ENCODE measurements at places on chromosomes 3 and 15.

DNA sequence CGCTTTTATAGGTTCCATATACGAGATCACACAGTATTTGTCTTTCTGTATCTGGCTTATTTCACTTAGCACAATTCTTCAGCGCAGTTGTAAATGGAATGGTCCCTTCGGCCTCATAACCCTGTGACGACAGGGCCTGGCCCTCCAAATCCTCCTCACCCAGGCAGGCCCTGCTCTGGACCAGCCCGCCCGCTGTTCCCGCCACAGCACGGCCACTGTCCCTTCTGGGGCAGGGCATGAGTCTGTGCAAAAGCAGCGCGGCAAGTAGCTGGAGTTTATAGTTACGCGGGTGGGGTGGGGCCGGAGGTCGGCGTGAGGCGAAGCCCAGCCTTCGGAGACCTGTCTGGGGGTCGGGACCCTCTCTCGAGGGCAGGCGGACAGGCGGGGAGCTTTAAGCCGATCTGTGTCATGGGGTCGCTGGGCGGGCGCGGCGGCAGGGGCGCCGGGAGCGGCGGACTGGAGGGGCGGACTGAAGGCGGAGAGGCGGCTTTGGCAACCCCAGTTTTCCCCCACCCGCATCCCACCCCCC is 543 bp downstream of the ARPIN start:
- peak; percentile 13 for DNase-seq

GRCh38 chr15:47366884-47367283 is 350.4 kb upstream of the SEMA6D start:
- no peak for DNase-seq

- DNase-seq = peak; percentile 55
These were observed 52.8 kb downstream of the PLXNA1 start for GRCh38 chr3:127035677-127036076.

DNA sequence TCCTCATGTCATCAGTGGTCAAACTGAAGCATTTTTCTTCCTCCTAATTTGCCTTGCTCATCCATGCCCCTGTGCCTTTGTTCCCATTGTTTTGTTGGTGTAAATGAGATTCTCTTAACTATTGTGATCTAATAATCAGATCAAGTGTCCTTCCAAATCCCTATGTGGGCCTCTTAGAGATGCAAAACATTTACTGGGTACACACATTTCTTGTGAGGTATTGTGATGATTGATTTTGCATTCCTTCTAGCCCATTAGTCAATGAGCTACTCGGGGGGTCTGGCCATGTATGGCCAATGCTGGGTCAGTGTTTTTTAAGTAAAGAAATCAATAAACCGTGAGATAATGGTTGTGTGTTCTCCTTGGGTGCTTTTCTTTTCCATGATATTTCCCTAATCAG is 580.4 kb downstream of the VGLL3 start:
- DNase-seq = no peak

- no peak for DNase-seq
These were observed 25.2 kb downstream of the CEP152 start for GRCh38 chr15:48785712-48786111.

DNA sequence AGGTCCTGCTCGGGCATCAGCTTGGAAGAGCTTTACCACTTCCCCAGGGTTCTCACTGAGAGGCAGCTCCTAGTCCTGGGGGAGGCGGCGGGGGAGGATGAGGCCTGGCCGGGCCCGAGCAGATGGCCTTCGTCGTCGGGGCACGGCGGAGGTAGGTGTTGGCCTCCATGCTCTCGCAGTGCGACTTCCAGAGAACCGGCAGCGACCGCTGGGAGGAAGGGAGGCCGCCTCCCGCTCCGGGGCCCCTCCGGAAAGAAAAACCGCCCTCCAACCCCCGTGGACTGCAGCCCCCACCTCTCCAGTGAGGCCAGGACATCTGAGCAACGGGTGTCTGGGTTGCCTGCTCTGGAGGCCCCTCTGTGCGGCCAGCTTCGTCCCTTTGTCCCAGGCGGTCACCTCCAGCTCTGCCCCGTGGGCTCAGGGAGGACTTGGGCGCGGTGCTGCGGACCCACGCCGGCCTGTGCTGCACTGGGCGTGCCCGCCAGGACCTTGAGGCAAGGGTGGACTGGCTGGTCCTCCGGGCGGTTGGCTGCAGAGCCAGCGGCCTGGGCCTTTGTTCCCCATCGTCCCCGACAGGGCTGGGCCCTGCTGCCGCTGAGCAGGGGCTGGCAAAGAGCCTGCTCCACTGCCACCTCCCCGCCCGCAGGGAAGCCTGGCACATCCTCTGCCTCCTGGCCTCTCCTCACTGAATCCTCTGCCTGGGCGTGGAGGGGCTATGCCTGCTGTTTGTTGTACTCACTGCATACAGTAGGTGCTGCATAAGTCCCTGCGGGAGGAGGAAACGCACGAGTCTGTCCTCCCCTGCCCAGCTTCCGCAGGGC is 13.6 kb upstream of the GP9 start:
- no peak for DNase-seq

- no peak for DNase-seq
These were observed 508.5 kb downstream of the GABRG3 start for GRCh38 chr15:27479296-27480140.

DNA sequence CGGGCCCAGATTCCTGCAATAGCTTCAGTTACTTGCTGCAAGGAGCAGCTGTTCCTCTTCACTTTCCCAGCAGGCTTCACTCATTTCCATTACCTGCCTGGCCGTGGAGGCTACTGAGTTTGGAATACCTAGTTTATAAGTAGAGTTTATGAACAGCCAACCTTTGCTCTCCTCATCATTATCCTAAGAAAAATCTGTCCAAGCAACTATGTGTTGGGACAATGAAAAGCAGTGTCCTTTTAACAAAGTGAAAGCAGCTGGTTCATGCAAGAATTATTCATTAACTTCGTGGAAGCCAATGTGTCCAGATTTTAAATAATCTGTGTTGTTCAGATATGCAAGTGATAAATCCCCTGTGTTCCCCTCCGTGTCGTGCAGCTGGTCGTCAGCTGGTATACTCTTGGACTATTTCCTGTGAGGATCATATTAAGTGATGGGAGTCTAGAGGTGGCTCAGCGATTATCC is 39.3 kb upstream of the SSR3 start:
- DNase-seq = no peak

DNA sequence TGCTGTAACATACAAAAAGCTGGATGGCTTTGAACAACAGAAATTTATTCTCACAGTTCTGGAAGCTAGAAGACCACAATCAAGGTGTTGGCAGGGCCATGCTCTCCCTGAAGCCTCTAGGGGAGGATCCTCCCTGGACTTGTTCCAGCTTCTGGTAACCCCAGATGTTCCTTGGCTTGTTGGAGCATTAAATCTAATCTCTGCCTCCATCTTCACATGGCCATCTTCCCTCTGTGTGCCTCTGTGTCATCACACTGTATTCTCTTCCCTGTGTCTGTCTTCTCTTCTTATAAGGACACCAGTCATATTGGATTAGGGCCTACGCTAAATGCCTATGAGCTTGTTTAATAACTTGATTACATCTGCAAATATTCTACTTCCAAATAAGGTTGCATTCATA is 109.5 kb downstream of the STAG1 start:
- DNase-seq = no peak

DNA sequence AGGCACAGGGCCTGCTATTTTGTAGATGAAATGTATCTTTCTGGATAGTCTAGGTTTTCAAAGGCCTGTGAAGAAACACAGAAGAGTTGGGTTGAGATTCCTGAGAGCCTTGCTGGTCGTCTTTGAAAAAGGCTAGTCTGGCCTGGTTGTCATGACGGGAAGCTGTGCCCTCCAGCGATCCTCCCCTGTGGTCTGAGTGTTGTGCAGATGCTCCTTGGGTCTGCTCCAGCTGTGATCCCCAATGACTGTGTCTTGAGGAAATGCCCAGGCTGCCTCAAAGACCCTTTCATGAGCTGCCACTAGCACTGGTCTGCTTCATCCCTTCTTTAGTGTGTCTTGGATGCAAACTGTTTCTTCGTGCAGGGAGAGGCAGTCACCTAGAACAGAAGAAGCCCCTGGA is 111.0 kb upstream of the SYNPR start:
- no peak for DNase-seq

DNA sequence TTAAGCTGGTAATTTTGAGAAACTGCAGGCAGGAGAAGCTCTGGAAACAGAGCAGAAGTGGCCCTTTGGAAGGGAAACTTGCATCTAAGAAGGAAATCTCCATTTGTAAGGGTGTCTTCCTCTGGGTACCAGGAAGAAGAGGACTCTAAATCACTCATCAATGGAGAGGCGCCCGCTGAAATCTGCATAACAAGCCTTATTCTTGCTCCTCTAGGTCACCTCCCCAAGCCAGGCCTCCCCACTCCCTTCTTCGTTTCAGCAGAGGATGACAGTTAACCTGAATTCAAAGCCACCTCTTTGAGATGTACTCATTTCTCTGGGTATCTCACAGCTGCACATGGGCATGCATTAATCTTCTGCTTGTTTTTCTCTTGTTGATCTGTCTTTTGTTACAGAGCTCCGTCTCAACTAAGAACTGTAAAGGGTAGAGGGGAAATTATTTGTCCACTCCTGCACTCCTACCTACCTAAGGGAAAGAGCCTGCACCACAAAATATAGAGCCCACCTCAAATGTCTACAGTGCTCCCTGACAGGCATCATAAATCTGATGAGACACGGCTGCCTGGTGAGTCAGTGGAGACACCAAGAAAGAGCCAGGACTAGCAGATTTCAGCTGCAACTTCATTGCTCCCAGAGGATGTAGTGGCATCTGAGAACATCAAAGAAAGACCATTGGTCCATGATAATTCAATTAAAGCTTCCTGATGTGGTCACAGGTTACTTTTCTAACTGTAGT is 51.5 kb downstream of the GABRB3 start:
- DNase-seq = no peak

- DNase-seq = no peak
These were observed 90.7 kb downstream of the ZBBX start for GRCh38 chr3:167289435-167289834.

DNA sequence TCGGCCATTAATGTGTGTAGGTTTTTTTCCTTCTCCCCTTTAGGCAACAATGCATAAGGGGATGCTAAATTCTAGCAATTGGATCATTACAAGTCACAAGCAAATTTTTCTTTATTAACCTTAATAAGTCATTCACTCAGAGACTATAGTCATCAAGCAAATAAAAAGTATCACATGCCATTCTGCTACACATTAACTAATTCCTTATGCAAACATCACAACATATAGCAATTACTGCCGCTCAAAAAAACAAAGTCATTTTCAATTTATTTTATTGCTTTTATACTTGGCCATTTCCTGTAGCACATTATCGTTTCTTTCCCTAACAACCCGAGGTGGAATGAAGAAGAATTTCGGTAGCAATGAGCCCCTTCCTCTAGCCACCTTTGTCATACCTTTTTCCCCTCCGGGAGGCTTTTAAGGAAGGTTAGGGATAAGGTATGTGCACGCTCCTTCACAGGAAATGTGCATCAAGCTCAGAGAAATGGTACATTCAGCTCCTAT is 421.2 kb downstream of the TIGIT start:
- no peak for DNase-seq

GRCh38 chr3:61718565-61718964 is 157.2 kb downstream of the PTPRG start:
- no peak for DNase-seq

DNA sequence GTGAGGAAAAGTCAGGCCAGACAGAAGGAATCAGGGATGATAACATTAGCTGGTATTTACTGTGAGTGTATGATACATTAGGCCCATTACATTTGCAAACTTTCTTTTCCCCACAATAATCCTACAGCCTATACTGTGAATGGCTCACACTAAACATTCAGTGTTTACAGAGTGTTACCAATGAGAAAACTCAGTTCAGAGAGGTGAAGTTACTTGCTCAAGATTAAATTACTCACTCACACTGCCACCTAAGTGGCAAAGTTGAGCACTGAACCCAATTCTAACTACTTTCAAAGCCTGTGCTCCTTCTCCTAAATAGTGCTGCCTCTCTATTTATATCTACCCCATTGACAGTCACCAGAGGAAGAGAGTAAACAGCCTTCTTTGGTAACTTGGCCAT is 8.5 kb downstream of the XPC start:
- DNase-seq = peak; percentile 22

- DNase-seq = no peak
These were observed 19.3 kb upstream of the SLC24A5 start for GRCh38 chr15:48101376-48101961.
